ENCODE measurements at places on chromosomes 4 and X. TPM values are rescaled to one million over a fixed set of nuclear protein-coding genes. Genes with fewer than 3 reads are reported as not detected.

Gene SCML1
- total RNA-seq: 1.1 TPM

DNA sequence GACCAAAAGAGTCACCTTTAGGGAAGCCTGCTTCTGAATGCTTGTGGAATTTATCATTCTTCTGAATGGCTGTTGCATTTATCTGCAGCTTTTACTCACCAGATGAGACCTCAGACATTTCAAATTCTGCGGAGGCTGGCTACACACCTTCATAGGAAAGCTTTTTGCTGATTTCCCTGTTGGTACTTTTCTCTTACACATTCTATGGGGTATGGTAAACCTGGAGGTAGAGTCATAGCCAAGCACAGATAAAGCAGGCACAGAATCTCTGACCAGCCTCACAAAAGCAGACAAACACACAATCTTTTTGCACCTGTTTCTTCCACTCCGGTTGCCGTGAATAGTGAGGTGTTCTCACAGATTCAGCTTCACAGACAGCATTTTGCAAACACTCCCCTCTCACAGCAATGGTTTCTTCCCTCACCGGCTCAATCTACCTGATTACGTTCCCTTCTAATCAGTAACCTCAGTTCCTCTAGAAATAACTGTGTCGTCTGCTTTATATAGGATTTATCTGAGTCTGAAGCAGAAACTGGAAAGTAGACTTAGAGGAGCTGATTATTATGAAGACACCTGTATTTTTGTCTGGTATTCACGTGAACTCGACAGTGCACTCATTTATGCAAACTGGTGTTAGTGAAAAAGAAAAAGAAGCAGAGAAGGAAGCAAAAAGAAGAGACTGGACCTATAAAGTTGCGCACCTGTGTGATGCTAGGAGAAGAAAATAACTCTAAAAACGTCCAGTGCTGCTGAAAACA, 83.1 kb downstream of the DMD start:
- DNase-seq: no peak

Gene IL2RG
- total RNA-seq: 323 TPM

Gene POF1B
- total RNA-seq: not detected

DNA sequence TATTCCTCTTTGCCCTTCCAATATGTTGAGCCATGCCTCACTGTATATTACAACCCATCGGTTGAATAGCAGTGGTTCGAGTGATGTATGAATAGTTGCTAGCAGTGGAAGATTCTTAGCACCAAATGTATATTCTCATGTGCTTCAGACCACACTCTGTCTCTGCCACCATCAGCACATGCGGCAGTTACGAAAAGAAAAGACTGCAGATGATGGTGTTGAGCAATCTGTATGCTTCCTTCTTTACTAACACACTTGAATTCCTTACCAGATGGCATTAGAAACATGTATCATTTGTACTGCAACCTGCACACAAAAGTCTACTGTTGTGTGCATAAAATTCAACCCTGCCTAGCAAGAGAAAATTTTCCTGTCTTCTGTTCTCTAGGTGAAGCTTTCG, 214.6 kb downstream of the ENOX2 start:
- DNase-seq: no peak

Gene CFP
- total RNA-seq: 2.3 TPM

GRCh38 chrX:41922431-41923151, 763 bp downstream of the CASK start:
- peak; percentile 45 for DNase-seq

DNA sequence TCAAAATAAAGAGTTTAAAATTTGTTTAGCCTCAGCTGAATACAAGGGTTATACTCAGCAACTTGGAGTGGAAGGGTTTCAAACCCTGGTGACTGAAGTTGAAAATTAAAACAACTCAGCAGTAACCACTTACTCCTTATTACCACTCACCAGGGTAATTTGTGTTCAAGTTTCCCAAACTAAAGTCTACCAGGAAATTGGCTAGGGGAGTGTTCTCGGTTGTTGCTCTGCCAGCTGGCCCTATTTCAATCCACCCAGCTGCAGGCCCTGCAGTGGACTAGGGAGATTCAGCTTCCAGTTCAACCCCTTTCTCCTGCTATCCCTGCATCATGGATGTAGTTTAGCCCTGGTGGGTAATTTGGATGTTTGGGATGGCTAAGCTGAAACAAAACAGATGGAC, 37.8 kb upstream of the EXOC1L start:
- DNase-seq: no peak

DNA sequence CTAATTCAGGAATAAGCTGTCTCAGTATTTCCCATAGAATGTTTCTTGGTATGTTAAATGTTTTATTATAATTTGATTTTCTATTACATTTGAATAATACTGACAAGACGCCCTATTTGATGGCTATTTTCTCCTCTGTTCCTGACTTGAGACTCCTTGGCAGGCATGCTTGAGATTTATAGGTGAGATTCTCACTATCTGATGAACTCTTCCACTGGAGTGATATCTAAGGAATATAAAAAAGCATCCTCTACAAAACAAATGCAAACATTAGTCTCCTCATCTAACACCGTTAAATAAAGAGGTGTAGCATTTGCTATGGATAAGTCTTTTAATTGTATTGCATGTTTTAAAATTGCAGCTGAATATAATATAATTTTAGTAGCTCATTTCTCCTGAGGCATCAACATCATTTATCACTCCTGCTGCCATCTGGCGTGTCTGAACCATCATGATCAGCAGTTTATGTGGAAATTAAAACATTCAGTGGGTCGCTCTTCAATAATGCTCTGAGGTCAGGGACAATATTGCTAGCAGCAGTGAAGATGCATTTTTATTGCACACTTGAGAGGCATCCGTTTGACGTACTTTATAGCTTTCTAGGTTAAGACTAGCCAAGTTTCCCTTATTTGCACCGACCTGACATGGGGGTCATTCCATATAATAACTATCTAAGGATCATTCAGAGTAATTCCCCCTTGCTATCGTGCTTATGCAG, 210.4 kb upstream of the GALNTL6 start:
- no peak for DNase-seq

- DNase-seq: no peak
Measured at GRCh38 chr4:127772769-127773671, 9.1 kb upstream of the HSPA4L start.

GRCh38 chrX:106450405-106450804, 161.4 kb upstream of the RADX start:
- no peak for DNase-seq

DNA sequence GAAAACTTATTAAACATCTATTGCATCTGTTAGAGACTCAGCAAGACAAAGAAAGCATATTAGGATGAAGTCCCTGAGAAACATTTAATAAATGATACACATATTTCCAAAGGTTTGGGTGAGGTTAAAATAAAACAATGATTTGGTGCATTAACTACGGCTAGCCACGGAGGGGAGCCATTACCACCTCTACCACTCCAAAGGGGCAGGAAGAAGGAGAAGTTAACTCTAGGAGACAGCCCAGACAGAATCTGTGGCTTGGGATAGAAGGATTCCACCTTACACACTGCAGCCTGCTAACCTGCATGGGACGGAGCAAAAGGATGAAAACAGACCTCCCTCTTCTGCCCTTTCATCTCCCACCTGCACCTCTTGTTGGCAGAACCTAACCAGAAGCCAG, 189.1 kb upstream of the C1QTNF7 start:
- DNase-seq: no peak

DNA sequence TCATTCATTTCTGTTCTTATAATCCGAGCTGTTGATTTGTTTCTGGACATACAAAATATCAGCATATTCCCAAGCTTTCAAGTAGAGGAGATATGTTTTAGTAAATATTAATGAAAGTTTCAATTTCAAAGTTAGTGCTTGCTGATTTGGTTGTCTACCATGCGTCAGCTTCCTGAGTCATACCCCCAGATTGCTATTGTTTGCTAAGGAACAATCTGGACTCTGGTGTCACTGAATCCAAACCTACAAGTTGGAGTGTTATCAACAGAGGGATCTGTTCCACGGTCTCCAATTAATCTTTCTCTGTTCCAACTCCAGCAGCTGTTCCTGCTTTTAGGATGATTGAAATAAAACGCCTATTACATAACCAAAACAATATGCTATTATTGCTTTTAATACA, 96.1 kb upstream of the FAM9A start:
- no peak for DNase-seq

DNA sequence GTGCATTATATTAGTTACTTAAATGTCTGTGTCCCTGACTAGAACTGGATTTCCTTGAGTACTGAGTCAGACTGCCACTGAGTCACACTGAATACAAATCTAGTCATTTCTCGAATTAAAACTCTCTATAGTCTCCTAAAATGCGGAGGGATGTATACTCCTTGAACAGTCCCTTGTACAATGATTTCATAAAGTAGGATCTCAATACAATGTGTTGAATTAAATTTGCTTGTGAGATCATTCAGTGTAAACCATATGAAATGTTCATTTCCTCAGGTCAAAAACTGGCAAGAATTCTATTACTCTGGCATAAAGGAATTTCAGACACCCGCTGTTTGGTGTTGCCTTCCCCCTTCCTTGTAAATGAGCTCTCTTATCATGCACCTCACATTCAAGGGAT, 17.5 kb upstream of the FAM241A start:
- DNase-seq: no peak

DNA sequence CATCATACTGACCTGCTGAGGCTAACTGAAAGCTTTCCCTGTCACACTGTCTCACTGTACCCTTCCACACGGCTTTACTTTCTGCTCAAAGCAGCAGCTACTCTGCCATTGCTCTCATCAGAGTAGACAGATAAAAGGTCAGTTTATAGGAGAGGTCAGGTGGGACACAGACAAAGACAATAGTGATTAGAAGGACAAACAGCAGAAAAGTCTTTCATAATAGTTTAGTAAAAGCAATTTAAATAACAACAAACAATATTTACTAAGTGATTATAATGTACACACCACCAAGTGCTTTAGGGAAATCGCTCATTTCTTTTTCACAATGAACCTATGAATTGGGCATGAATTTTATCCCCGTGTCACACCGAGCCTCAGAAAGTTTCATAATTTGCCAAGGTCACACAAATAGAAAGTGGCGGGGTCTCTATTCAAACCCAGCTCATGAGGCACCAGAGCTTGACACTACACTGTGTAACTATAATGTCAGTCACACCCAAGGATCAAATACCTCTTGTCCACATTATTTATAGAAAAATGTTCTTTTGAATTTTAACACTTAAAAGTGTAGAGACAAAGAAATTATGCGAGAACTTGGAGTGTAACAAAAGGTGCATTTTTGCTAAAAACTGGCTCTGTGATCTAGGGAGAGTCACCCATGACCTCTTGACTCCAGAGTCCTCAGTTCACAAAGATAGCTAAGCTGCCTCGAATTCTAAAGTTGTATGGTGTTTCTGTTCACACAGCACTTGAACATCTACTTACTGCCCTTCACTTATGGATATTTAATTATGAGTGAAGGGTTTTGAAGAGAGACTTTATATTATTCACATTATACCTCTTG, 24.5 kb upstream of the SORBS2 start:
- no peak for DNase-seq

DNA sequence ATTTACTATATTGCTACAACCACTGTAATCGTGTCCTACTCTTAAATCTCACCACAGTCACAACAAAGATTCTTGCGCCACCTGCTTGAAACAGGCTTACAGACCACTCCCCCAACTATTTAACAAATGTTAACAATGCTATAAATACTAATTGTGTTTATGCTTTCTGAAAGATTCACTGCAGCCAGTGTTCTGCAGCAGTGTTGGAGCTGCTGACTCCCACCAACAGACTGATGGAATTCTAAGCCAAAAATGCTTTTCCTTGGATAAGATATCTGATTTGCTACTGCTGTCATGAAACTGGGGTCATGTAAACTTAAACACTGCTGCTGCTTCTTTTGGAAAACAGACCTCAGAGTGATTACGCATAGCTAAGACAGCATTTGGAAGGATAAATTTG, 244.2 kb upstream of the MAB21L2 start:
- DNase-seq: no peak

Gene SYN1
- 0.60 TPM for total RNA-seq

Gene MAP7D2
- total RNA-seq: 0.53 TPM

Gene ADRA2C
- total RNA-seq: not detected

Gene RHOXF1
- total RNA-seq: not detected

DNA sequence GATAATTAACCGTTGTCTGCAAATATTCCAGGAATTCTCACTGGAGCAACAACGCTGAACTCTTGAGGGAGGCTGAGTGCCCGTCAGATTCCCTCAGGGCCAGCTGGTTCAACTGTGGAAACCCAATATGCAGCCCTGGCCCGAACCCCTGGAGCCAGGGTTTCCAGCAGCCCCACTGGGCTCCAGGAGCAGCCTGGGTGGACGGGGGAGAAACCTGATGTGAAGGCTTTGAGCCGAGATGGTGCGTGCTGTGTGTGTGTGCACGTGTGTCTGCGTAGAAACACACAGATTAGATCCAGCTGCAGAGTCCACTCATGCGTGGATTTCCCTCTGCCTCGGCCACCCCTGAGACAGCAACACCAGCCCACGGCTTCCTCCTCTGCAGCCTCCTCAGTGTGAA, 19.4 kb upstream of the SLC25A6 start:
- DNase-seq: no peak

Gene NMU
- total RNA-seq: not detected

Gene LIMCH1
- total RNA-seq: not detected

DNA sequence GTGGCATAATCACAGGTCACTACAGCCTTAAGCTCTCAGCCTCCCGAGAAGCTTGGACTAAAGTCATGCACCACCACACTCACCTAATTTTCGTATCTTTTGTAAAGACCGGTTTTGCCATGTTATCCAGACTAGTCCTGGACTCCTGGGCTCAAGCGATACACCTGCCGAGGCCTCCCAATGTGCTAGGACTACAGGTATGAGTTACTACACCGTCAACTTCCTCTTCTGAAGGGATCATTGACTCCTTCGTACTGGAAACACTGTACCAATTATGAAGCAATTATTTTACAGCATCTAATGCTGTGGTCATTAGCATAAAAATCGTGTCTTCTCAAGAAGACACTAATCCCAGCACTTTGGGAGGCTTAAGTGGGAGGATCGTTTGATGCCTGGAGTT, 35.2 kb downstream of the PDS5A start:
- no peak for DNase-seq

GRCh38 chr4:38804654-38805295, at the start of gene TLR1:
TLR1 (minus strand) TSS chr4:38804791; CDS start chr4:38798831, 5,960 bp downstream.
- peak; percentile 47 for DNase-seq
